A673 (cell line): ENCODE measurements at places on chromosomes 5 and 9. TPM values are rescaled to one million over a fixed set of nuclear protein-coding genes. Genes with fewer than 3 reads are reported as not detected.

NMUR2 gene
- total RNA-seq: not detected in 2 replicates

ORM2 gene
- not detected in 2 replicates for total RNA-seq

FOXD4L6 gene
- total RNA-seq: not detected in 2 replicates

DCAF12 gene
- total RNA-seq: 37.9 and 39.6 TPM in 2 replicates

NRARP gene
- 7.4 and 8.9 TPM in 2 replicates for total RNA-seq

SERF1B gene
- 49.9 and 55.2 TPM in 2 replicates for total RNA-seq

IL13 gene
- total RNA-seq: not detected in 2 replicates

OBP2B gene
- total RNA-seq: not detected in 2 replicates

SHISAL2B gene
- total RNA-seq: not detected in 2 replicates

SNX24 gene
- 11.3 and 13.6 TPM in 2 replicates for total RNA-seq

SELENOP gene
- 1.9 and 3.1 TPM in 2 replicates for total RNA-seq
